ENCODE measurements at places on chromosomes 13 and 19.

DNA sequence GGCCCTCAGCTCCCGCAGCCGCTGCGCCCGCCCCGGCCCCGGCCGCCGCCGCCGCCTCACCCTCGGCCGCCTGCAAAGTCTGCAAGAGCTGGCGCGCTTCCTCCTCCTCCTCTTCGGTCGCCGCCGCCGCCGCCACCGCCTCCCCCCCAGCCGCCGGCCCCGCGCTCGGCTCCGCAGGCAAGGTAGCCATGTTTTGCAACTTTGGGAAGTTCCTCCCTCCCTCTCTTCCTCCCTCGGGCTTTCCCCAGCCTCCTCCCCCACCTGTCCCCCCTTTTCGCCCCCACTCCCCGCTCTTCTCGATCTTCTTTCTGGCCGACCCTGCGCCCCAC, 433 bp downstream of the SIX5 start:
- DNase-seq = no peak

DNA sequence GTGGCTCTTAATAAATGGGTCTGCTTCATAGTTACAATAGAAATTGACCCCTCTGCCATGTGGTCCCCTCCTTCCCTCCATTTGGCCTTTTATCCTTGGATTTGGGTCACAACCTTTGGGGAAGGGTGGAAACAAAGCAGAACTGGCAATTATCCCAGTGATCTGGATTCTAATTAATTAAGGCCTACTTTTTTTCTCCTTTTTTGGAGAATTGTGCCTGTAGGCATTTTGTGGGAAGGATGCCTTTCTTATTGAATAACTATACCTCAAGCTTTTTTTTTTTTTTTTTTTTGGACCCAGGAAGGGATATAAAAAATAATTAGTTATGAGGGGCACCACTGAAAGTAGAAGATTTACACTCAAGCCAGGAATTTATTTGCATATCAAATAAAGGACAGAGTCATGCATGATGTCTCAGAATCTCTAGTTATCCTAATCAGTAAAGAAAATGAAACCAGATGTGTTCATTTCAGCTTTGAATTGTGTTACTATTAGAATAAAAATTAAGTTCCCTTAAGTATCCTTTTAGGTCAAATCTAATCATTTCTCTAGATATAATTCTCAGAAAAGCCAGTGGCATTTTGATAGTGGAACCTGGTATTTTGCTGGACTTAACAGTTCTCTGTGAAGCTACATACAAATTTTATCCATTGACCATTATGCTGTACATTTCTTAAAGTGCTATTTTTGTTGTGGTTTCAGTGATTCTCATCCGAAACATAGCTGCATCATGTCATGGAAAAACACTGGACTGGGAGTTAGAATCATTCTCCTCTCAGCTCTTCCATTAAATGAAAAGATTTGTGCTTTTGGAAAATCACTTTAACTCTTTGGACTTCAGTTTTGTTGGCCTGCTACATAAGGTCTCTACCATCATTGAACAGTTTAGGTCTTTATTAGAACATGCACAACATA, 129.3 kb downstream of the KCNRG start:
- DNase-seq = no peak

GRCh38 chr13:110756219-110756631, 42.7 kb downstream of the ING1 start:
- DNase-seq = no peak

GRCh38 chr13:97855570-97856303, 97.7 kb upstream of the IPO5 start:
- peak; percentile 44 for DNase-seq

GRCh38 chr19:49362048-49362928, at the start of gene TEAD2:
TSS of gene TEAD2 (minus strand) at chr19:49362416. CDS start at chr19:49360075, 2,341 bp downstream.
- DNase-seq = no peak
